ENCODE measurements at places on chromosomes 13 and 19.

DNA sequence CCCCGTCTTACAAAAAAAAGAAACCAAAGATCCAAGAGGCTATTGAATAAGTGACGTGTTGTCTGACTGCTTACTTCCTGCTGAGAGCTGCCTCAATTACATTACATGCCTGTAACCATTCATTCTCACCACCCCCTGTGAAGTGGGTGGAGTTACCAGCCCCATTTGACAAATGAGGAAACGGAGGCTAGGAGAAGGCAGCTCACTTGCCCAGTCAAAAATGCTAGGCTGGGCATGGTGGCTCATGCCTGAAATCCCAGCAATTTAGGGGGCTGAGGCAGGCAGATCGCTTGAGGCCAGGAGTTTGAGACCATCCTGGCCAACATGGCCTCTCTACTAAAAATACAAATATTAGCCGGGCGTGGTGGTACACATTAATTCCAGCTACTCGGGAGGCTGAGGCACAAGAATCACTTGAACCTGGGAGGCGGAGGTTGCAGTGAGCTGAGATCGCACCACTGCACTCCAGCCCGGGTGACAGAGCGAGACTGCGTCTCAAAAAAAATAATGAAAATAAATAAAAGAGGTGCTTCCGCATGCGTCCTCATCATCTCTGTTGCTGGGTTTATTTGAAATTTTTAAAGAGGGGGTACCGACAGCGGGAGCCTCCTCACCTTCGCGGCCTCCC is 499 bp downstream of the LSM7 start:
- peak; percentile 46 for DNase-seq

DNA sequence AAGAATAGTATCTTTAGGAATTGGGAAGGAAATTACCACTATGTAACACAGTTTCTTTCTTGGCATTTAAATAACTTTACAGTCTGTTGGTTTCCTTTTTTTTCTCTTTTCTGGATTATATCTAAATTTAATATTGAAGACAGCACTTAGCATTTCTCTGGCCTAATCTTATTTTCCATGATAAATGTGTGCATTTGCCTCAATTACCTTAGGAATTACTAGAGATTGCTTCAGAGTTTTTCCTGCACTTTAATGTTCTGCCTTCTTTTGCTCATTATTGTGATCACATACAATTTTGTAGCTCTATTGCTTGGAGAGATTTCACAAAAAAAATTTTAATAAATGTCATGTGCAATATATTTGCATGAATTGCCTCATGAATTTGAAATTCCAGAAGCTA is 25.1 kb downstream of the DCT start:
- DNase-seq = no peak

DNA sequence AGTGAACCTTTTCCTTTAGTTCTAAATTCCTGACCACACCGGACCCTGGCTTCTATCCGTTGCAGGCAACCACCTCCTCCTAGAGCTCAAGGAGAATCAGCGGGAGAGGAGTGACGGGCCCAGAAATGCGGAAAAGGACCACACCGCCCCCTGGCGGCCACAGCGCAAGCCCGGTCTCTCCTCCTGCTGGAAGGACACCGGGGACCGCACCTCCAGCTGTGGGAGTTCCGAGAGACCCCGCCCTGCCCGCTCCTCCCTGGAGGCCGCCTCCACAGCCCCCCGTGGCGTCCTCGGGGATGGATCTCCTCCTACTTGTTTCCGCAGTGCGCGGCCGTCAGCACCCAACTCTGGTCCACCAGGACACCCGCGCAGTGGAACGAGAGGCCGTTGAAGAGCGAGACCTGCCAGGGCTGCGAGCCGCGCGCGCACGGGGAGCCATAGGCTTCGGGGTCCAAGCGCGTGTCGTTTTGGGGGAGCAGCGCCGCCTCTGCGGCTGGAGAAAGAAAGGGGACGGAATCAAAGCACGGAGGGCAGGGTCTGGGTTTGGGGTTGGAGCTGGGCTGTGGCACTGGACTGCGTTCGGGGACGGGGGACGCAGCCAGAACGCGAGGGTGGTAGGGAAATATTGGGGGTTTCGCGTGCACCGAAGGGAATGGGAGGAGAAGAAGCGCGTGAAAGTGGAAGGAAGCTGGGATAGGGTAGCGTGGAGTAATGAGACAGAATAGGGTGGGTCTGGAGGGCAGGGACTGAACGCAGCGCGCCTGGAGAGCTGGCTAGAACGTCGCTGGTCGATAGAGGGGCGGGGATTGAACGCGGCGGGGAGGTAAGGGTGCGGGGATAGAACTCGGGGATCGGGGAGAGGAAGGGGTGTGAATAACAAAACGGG is 2.5 kb downstream of the KLK10 start:
- DNase-seq = peak; percentile 69

DNA sequence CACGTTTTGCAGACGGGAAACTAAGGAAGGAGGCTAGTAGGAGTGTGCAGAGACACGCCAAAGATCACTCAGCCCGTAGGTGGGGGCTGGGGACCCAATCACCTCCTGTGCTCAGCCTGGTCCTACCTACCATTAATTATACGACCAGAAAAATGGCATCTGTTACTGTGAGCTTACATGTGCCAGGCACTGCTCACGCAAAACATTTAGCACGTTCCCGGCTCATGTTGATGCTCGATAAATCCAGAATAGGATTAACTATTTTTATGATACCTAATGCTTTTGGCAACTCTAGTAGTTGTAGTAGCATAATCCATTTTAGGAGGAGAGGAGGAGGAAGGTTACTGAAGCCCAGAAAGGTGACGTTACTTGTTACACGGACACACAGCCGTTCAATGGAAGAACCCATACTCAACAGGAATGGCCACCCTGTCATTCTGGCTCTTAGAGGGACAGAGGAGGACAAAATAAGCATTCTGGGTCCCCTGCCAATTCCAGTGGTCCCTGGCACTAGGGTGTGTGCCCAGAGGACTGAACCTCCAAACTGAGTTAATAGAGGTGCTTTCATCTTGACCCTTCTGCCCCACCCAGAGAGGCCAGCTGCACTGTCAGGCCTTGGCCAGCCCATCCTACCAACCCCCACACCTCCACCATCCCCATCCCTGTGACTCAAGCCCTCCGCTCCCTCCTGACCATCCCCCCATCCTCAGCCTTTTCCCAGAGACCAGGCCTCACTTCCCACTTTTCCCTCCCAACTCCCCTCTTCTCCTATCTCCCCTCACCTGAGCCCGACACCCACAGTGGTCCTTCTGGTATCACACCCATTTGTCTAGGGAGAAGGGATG is 5.0 kb upstream of the EML2 start:
- no peak for DNase-seq

DNA sequence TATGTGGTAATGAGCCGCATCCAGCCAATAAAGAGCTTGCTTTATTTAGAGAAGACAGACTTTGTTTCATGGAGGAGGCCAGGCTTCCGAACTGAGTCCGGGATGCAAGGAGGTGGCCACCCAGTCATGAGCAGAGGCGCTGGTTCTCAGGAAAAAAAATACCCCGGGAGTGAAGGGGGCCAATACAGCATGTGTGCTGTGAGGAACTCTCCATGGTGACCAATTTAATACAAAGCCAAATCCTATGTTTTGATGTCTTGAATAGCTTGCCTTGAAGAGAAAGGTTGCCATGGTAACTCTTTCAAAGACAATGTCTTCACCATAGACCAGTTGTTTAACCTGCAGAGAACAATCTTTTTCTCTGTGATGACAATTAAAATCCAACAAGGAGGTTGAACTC is 43.4 kb upstream of the PDCD5 start:
- no peak for DNase-seq

GRCh38 chr13:53250977-53251376 is 222.4 kb downstream of the OLFM4 start:
- DNase-seq = no peak

DNA sequence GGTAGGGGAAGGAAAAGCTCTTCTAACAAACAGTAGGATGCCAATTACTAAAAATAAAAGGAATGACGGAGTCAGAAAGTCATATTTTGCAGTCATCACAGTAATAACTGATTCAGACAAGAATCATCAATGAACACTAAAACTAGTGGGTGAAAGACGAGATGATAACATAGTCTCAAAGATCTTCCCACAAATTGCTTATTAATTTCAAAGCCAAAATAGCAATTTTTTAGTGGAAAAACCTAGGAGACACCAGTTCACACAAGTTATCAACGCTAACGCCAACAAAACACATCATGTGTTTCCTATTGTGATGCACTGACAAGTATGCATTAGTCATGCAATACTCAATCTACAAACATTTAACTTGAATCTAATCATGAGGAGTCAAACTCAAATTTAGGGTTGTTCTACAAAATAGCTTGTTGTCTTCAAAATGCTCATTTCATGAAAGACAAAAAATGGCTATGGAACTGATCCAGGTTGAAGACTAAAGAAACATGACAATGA is 18.6 kb downstream of the ZNF233 start:
- DNase-seq = no peak

DNA sequence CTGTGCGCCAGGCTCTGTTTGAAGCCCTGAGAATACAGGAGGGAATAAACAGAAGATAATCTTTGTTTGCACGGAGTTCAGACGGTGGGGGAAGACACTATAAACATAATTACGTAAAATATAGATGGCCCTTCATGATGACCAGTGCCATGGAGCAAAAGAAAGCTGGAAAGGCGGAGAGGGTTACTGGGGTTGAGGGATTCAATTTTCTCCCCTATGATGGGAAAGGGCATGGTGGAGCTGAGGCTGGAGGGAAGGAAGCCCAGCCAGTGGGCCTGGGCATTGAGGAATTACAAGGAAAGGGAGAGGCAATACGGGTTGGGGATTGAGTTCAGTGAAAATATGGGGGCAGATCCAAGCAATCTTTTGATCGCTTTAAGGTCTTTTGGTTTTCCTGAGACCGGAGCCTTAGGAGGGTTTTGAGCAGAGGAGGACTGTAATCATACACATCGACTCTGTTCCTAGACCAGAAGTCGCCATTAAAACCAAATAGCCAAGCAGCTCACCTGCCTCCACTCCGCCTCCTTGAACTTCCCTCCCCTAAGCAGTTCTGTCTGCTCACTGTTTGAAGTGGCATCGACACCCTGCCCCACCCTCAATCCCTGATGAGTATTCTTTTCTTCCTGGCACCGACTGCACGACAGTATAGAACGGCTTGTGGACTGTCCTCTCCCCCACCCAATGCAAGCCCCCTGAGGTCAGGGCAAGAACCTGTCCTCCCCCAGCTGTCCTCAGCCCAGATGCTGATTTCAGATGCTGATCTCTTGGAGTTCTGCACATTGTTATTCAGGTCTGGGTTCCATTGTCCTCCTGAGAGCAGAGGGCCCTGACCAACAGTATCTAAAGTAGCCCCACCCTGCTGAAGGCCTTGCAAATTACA is 813 bp upstream of the ZNF296 start:
- no peak for DNase-seq

GRCh38 chr19:45897261-45897812 is 5.1 kb downstream of the MYPOP start:
- no peak for DNase-seq

- no peak for DNase-seq
Observed at GRCh38 chr19:31648347-31648746, 299.1 kb upstream of the TSHZ3 start.

DNA sequence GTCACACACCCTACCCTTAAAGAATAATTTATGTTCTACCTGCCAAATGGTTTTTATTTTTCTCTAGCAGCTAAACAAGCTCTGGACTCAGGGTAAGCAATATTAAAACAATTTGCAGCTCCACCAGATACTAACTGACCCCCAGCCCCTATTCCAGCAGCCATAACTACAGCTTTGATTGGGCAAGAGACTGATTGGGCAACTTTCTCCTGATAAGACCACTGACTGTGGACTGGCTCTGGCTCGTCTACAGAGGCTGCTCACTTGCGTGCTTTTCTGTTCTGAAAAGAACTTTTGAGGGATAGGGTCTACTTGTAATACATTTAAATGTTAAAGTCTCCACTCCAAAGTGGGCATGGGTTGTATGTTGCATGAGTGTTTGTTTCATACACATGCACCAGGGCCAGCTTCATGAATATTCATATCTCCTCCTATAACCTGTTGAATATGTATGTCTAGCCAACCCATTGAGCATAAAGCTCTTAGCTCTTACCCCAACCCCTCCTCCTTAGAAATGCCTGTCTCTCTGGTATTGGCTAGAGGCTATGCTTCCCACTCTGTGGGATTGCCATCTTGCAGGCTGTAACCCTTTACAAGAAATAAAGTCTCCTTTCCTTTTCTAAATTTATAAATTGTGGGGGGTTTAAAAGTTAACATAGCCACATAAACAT is 19.9 kb downstream of the OR7A5 start:
- no peak for DNase-seq

DNA sequence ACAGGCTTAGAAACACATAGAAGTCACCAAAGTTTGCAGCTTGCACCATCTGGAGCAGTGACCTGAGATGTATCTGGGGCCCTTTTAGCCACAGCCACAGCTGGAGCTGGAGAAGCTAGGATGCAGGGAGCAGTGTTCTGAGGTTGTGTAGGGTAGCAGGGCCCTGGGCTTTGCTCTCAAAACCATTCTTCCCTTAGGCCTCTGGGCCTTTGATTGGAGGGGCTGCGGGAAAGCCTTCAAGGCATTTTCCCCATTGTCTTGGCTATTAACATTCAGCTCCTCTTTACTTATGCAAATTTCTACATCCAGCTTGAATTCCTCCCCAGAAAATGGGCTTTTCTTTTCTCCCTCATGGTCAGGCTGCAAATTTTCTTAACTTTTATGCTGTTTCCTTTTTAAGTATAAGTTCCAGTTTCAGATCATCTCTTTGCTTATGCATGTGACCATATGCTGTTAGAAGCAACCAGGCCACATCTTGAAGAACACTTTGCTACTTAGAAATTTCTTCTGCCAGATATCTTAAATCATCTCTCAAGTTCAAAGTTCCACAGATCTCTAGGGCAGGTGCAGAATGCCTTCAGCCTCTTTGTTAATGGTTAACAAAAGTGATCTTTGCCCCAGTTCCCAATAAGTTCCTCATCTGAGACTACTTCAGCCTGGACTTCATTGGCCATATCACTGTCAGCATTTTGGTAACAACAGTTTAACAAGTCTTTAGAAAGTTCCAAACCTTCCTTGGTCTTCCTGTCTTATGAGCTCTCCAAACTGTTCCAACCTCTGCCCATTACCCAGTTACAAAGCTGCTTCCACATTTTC is 48.5 kb downstream of the NBEA start:
- no peak for DNase-seq

- DNase-seq = no peak
Observed at GRCh38 chr19:15274477-15274876, 42.2 kb upstream of the EPHX3 start.

DNA sequence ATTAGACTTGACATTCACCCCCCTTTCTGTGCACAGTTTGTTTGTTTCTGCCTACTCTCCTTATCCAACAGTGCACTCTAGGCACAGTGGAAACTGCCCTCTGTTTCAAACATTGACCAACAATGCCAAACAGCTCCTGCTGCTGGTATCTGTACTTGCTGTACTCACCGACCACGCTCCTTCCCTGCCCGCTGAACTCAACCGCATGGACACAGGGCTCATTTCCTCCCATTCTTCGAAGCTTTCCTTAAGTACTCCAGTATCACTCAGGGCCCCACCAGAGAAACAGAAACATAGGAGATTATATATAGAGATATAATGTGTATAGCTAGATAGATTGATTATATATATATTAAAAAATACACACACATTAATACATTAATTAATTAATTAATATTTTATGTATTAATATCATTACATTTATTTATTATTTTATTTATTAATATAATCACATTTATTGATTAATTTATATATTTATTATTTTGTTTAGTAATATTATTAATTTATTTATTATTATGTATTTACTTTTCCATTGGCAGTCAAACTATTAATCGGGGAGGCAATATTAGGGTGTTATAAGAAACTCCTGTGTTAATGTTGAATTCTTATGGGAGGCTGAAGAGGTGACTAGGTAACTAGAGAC is 1528.2 kb downstream of the EFNB2 start:
- DNase-seq = no peak
